Right cardiac atrium (tissue), 5 donors: ENCODE measurements at places on chromosomes 1 and 21. TPM values are rescaled to one million over a fixed set of nuclear protein-coding genes. Genes with fewer than 3 reads are reported as not detected.

GRCh38 chr21:43703035-43703880, 15.7 kb upstream of the PDXK start:
- DNase-seq, result peak; percentile 86

The ELOVL1 gene
- total RNA-seq, result 33.5 TPM

The CADM3 gene
- 6.8 TPM for total RNA-seq

The UBL4B gene
- not detected for total RNA-seq
